ENCODE measurements at places on chromosomes 2 and 18.

DNA sequence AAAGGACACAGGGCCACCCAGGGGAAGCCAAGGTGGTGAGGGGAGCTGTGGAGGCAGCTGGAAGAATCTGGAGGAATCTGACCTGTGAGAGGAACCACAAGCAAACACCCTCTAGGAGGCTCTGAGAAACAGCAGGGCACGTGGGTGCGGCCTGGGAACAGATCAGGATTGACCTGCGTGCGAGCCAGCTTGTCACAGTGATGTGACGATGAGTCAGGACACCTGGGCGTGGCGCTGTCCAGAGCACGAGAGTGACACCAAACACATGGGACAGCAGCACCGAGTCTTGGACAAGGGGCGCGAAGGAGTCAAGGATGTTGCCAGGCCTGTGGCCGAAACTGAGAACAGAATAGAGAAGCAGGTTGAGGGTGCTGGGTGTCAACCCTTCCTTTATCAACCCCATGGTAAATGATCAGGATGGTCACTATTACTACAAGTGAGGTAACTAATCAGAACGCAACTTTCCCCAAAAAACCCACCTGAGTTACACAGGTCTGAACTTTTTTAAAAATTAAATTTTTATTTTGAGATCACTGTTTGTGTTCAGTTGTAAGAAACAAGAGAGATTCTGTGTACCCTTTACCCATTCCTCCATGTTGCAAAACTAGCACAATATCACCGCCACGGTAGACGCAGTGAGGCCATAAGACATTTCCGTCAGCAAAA is 637 bp upstream of the SFT2D3 start:
- peak; percentile 75 for DNase-seq

GRCh38 chr18:72470391-72470790 is 73.8 kb downstream of the CBLN2 start:
- no peak for DNase-seq

- no peak for DNase-seq
Observed at GRCh38 chr2:170321526-170321925, 143.6 kb downstream of the MYO3B start.

DNA sequence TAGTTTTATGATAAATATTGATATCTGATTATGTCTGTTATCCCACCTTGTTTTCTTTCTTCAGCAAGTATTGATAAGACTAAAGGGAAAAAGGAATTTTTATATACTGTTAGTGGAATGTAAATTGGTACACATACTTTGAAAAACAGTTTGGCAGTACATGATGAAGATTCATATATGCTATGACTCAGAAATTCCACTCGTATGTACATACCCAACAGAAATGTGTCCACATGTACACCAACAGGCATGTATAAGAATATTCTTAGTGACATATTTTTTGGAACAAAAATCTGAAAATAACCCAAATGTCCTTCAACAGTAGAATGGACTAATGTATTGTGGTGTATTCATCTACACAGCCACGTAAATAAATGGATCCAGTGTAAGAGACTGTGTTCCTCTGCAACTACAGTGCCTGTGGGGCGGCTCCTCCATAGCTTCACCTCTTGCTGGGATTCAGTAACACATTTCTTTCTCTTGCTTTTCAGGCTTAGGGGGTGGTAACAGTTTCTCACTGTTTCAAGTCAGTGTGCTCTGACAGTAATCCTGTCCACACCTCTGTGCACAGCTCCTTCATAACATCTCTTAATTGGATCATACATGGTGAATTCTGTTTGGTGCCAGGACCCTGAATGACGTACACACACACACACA is 35.5 kb upstream of the ALMS1 start:
- no peak for DNase-seq

DNA sequence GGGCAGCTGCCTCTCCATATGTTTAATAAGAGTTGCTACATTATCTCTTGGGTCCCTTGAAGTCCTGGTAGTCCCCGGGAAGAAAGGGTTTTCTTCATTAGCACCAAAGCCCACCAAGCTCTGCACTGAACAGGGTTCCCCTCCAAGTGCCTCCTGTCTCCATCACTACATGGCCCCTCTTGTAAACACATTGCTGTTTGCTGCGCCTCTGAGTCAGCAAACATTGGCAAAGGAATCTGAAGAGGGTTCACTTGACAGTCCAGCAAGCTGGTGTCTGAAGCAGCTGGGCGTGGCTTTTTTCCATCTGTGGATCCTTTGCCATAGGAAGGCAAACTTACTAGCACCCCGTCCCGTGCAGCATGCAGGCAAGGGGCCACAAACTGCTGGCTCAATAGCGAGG is 82.8 kb downstream of the TEX51 start:
- DNase-seq, result no peak

GRCh38 chr2:16900405-16901025 is 234.9 kb upstream of the CYRIA start:
- DNase-seq, result no peak

- no peak for DNase-seq
Observed at GRCh38 chr2:45776160-45776955, 124.9 kb downstream of the PRKCE start.

DNA sequence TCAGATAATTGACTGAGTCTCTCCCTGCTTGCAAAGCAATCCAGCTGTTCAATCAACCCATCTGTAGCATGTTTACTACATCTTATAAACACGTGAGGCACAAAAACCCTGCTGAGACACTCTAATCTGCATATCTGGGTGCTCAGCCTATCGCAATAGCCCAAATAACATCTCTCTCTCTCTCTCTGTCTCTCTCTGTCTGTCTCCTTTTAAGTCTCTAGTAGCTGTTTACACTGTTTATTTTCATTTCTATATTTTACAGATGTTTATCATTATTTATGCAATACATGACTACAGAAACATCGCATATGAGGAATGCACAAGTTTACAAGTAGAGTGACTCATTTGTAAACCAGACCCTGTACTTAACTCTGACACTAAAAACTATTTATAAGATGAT is 422.1 kb upstream of the DSEL start:
- DNase-seq, result no peak

- DNase-seq, result no peak
Observed at GRCh38 chr2:118580651-118581050, 266.8 kb downstream of the EN1 start.

GRCh38 chr2:16128746-16129610 is 188.6 kb downstream of the MYCN start:
- no peak for DNase-seq

DNA sequence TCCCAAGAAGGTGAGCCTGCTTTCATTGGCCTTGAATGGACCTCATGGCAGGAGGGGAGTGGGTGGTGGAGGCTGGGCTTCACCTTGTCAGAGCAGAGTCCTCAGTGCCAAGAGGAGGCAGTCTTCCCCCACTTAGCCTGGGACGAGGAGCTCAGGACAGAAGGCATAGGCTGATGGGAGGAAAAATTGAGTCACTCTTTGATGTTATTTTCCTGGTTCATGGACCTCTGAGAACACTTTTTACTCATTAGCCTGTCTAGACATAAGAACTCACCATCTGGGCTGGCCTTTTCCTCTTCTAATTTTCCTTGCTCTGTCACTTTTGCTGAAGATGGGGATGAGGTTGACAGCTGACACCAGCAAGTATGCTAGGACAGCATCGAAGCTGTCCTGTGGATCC is 225.7 kb upstream of the TNP1 start:
- DNase-seq, result no peak

DNA sequence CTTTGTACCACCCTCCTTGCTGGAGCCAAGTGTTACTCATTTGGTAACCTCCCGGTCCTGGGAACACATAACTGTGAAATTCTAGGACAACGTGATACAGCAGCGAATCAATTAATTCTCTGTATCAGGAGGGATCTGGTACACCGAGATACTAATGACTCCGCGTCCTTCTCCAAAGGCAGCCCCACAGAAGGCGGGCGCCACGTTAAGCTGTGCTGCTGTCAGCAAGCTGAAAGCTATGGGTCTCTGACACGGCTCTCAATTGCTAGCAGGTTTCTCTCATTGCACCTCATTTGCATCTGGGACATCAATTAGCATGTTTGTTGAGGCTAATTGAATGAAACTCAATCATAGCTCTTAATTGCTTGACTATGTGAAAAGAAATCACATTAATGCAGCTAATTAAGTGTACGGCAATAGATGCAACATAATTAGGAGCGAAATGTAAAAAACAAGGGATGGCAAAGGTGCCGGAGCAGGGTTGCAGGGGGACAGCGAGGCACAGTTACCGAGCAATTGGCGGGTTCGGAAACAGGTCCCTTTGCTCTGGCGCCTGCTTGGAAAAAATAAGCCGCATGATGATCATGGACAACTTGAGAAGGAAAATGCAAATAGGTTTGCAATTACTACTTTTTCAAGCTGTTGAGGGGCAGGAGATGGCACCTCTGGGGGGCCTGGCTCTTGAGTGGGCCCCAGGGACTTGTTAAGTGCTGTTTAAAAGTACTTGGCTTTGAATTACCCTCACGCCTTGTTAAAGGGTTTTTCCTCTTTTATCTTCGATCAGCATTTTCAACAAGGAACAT is 264.2 kb downstream of the GBX2 start:
- no peak for DNase-seq

DNA sequence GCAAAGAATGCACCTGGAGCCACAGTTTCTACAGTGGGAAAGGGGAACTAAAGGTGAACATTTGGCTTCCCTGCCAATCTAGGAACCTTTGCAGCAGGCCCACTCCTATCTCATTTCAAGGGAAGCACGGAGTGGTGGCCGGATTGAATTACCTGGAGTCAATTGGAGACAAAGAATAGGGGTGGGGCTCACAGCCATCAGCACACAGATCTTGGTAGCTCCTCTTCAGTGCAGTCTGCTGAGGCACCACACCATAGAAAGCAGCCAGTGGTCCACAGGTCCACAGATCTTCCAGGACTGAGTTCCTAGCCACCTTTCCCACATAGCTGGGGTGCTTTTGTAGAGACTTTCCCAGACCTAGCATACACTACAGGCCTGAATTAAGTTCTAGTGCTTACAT is 43.5 kb upstream of the NXPH2 start:
- no peak for DNase-seq

GRCh38 chr18:69411199-69411598 is 10.5 kb downstream of the DOK6 start:
- DNase-seq, result no peak

GRCh38 chr2:48734576-48735303 is 20.8 kb downstream of the LHCGR start:
- peak; percentile 37 for DNase-seq
